ENCODE measurements at places on chromosomes 5 and 9.

GRCh38 chr5:80206282-80206681, 49.6 kb downstream of the SERINC5 start:
- no peak for DNase-seq

- DNase-seq: peak; percentile 82
These were observed 38.8 kb upstream of the GLRX start for GRCh38 chr5:95861221-95861863.

GRCh38 chr9:129320575-129321285, 142.7 kb upstream of the IER5L start:
- peak; percentile 95 for DNase-seq

GRCh38 chr9:19033015-19033414, at the start of gene SAXO1:
Gene SAXO1 (minus strand): TSS chr9:19033209. CDS start chr9:19032908, 301 bp downstream.
- no peak for DNase-seq

DNA sequence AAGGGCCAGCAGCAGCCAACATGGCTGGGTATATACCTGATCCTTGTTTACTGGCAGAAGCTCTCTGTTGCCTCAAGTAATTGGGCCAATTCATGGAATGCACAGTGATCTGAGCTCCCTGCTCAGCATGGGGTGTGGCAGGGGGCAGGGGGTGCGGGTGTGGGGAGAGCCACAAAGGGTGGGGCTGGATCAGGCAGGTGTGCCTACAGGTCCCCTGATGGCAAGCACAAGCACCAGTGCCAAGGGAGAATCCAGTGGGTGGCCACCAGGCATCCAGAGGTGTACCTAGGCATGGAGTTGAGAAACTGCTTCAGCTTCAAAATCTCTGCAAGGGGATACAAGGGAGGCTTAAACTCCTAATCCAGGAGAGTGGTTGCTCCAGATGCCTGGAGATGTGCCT, 235.8 kb upstream of the TLE4 start:
- no peak for DNase-seq

DNA sequence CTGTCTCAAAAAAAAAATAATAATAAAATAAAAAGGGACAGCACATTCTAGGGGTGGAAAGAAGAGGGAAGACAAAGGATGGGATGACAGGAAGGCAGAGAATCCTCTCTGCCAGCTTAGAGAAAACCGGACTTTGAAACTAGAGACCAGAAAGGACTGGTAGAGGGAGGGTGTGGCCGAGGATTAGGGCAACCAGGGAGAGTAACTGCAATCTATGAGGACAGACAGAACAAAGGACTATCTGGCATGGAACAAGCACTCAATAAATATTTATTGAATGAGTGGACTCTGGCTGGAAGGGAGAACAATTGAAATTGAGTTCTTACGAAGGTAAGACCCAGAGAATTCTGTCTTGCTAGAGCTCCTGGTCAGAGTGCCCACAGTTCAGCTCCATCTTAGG, 2.4 kb downstream of the GBA2 start:
- DNase-seq: no peak

DNA sequence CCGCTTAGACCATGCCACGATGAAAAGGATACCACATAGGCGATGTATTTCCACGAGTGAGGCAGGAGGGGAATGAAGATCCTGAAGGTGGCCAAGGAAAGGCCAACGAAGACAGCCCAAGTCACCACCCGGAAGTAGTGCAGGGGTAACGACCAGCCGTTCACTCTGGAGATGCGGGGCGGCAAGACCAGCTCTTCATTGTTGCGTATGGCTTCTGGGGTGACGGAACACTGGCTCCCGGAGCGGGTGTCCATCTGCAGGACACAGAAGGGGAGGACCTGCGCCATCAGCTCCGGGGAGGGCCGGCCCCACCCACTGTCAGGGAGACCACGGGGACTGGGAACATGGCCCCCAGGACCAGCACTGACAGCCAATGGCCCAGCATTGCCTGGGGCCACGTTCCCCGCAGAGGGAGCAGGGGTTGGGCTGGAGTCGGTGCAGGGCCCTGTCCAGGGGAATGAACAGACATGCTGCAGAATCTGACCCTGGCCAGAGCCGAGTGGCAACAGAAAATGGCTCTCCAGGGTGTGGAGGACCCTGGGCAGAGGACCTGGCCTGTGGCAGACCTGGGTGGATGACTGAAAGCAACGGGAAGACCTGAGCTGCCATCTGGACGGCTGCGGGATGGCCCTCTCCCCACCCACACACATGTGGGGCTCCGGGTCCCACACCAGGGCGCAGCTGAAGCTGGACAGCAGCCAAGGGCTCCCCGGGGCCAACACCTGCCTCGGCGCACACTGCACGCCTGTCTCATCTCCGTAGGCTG, 17.7 kb downstream of the ZDHHC11B start:
- no peak for DNase-seq

DNA sequence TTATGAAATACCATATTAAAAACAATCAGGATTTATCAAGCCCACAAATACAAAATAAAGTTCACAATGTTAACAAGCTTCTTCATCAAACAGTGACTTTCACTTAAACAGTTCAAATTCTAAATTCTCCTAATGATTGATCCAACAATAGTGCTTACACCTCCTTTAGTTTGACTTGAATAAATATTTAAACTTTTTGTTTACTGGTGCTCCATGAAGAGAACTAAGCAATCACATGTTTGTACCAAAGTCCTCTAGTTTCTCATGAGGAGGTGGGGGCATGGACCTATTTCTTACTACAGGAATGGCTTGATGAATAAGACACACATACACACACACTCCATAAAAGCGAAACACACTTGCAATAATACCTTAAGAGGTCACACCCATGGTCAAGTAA, 95.8 kb downstream of the RAPGEF6 start:
- no peak for DNase-seq

DNA sequence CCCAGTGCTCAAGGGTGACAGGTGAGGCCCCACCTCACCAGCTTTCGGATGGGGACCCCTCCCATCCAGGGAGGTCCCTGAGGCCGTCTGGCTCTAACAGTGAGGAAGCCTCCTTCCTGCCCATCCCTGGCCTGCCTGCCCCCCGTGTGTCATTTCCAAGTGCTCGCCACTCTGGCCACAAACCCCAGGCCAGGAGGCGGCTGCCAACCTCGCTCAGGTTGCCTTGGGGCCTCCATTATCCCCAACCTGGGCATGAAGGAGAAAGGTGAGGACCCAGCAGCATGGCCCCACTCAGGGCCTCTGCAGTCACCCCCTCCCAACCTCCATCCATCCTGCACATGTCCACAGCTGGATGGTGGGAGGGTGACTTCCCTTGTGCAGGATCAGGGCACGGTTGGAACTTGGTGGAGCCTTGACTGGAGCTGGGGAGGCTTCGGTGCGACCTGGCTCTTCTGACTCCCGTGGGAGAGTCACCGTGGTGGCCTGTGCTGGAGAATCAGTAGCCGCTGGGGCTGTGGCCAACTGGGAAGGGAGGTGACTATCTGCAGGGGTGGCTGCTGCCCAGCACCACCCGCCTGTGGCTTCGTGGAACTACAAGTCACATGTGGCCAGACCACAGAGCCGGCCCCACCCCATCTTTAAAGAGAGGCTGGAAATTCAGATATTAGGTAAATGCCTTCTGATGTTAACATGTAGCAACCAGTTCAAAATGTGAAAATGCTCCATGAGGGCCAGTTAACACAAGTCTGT, 37.5 kb upstream of the GFPT2 start:
- no peak for DNase-seq

GRCh38 chr5:142720641-142721271, 34.9 kb upstream of the FGF1 start:
- DNase-seq: no peak

- peak; percentile 60 for DNase-seq
These were observed 149.5 kb downstream of the C9orf152 start for GRCh38 chr9:110058304-110058953.

DNA sequence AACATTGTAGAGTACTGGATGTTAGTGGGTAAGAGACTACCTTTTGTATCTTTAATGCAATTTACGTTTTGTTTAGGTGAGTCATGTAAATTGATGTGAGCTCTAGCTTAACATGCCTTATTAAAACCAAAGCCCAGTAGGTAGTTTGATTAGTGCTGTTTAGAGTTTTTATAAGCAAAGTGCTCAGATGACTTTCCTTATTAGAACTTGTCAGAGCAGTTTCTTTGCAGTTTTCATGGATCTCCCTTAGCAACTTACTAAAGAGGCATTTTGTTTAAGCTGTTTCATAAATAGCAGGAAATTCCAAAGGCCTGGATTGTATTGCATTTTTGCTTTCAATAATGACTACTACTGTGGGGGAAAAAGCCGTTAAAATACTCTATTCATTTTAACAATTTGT, 14.5 kb downstream of the ZSWIM6 start:
- no peak for DNase-seq

- no peak for DNase-seq
These were observed 57.1 kb downstream of the GALNT12 start for GRCh38 chr9:98864281-98865174.

GRCh38 chr5:108911055-108911454, 163.4 kb downstream of the FER start:
- no peak for DNase-seq

- peak; percentile 92 for DNase-seq
These were observed 31.0 kb downstream of the GOLGA2 start for GRCh38 chr9:128244837-128245231.

- no peak for DNase-seq
These were observed 45.9 kb upstream of the RPL26L1 start for GRCh38 chr5:172913117-172913850.

- DNase-seq: no peak
These were observed 22.5 kb upstream of the MAST4 start for GRCh38 chr5:66573733-66574132.

DNA sequence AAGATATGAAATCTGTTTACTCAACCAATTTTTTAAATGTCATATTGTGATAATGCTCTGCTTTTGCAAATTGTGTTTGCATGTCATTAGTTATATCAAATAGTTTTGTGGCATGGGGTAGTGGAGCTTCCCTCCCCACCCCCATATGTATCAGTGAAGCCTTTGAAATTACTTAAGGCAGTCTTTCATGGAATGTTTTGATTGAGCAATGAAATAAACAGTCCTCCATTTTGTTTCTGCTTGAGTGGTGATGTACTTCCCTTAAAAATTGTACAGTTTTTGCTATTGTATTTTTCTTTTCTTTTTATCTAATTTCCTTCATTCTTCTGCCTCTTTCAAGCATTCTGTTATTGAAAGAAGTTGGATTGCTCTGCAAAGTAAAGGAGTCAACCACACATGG, 3.5 kb downstream of the SOWAHA start:
- DNase-seq: no peak

- DNase-seq: no peak
These were observed 80.3 kb upstream of the EQTN start for GRCh38 chr9:27377147-27377807.

DNA sequence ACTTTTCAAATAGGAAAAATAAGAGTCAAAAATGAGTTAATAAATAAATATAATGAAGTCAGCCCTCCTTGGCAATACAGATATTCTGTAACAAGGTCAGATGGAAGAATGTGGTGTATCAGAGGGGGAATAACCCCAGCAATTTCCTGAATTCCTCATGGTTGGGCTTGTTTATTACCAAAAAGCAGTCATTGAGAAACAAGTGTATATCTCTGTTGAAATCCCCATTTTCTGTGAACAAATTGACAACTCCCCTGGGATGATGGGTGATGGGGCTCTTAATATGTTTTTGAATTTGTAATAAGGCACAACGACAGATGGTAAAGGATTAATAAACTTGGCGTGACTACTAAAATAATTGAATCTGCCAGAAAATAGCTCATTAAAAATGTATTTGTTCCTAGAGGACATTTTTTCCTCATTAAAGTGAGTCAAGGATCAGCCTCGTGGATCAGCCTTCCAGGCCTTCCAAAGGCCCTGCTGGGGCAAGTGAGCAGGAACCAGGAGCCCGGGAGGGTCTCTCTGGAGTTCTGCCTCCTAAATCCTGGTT, 34.2 kb downstream of the THBS4 start:
- no peak for DNase-seq

- DNase-seq: no peak
These were observed 106.2 kb upstream of the TBC1D2 start for GRCh38 chr9:98361645-98362044.

DNA sequence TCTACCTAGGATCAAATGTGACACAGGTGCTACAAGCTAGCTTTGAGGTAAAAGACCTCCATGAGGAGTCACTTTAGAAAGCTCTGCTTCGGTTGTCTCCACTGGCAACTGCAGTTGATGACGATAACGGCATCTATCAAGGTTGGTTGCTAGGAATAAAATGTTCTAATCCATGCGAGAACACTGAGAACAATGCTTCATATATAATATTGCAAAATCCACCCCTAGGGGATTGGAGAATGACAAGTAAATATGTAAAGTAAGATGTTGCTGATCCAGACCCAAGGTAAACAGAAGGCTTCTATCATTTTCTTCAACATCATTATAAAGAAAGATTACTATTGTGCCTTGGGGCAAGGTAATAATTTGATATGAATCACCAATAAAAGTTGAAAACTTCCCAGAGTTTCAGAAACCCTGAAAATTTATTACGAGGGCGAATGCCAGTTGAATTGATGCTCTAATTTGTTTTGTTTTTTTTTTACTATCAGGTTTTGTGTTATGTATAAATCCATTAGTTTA, 1003.4 kb downstream of the CDH18 start:
- DNase-seq: no peak

- DNase-seq: no peak
These were observed 68.4 kb downstream of the PAM start for GRCh38 chr5:102823441-102823874.

DNA sequence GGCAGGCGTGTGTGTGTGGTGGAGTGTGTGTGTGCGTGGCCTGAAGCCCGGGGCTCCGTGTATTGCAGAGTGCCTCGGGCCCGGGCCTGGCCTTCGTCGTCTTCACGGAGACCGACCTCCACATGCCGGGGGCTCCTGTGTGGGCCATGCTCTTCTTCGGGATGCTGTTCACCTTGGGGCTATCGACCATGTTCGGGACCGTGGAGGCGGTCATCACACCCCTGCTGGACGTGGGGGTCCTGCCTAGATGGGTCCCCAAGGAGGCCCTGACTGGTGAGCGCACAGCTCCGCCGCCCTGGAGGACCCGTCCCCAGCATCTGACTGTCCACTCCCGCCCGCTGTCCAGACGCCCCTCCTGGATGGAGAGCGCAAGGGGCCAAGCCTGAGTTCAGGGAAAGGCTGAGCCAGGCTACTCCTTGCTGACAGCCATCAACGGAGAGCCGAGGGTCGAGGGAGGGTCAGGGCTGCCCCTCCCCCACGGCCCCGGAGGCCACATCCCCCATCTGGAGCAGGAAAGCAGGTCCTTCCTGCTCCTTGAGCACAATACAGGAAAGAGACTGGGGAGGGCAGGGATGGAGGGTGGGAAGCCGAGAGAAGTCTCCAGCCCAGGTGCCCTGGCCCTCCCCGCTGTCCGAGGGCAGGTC, 18.4 kb downstream of the SLC6A18 start:
- no peak for DNase-seq

GRCh38 chr5:15776346-15776745, 276.4 kb downstream of the FBXL7 start:
- no peak for DNase-seq

GRCh38 chr9:92324431-92324830, 719 bp downstream of the NOL8 start:
- DNase-seq: peak; percentile 54

DNA sequence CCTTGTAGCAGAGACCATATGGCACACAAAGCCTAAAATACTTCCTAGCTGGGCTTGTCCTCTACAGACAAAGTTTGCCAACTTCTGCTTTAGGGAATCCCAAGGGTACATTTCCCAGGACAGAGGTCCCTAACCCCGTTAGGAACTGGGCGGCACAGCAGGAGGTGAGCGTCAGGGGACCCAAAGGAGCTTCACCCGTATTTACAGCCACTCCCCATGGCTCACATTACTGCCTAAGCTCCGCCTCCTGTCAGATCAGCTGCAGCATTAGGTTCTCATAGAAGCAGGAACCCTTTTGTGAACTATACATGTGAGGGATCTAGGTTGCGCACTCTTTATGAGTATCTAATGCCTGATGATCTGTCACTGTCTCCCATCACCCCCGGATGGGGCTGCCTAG, 88.5 kb upstream of the TRPM3 start:
- DNase-seq: no peak

Data from KBM-7 (cell line).